ENCODE measurements at places on chromosomes 11 and 22.

GRCh38 chr11:63909591-63910506 lies 7.1 kb downstream of the RCOR2 start:
- no peak for DNase-seq

- DNase-seq: no peak
Measured at GRCh38 chr11:75356613-75357012, 5.2 kb upstream of the ARRB1 start.

- DNase-seq: no peak
Measured at GRCh38 chr11:125154378-125155099, 10.0 kb upstream of the PKNOX2 start.

DNA sequence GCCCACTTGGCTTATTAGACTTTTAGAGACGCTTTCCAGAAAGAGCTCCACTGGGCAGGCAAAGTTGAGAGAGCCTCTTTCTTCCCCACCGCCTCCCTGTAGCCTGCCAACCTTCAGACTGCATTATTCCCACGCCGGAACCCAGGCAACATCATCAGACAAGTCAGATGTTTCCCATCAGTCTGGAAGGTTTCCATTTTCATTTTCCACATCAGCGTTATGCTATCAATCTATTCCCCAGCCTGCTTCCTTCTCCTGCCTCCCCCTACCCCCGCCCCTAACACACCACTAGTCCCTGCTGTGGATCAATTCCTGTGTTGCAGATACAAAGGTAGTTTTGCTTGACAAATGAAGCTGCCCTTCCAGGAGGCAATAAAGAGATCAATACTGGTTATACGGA lies 184.8 kb downstream of the DSCAML1 start:
- DNase-seq: no peak

- DNase-seq: no peak
Measured at GRCh38 chr11:92475819-92476218, 251.2 kb downstream of the FAT3 start.

All from NCI-H1105 treated with DMSO at 0.1 percent for 48 hours (cell line).